Fibroblast of lung (primary cell): ENCODE measurements at places on chromosomes 11 and 22. TPM values are rescaled to one million over a fixed set of nuclear protein-coding genes. Genes with fewer than 3 reads are reported as not detected.

Gene C11orf98
- 25.4 and 33.4 TPM in 2 replicates for total RNA-seq

Gene MUC5AC
- total RNA-seq: not detected in 2 replicates

Gene GSTT2
- 0.33 TPM in 1 of 2 replicates, not detected in the other for total RNA-seq

Gene SYCE3
- total RNA-seq: 0.33 TPM in 1 of 2 replicates, not detected in the other

Gene HBD
- total RNA-seq: 5.9 TPM in 1 of 2 replicates, not detected in the other

Gene TRPC6
- 1.5 and 4.6 TPM in 2 replicates for total RNA-seq

Gene OR52H1
- total RNA-seq: 0.50 and 0.51 TPM in 2 replicates

Gene MMP8
- total RNA-seq: under 0.01 TPM in 1 of 2 replicates, not detected in the other

Gene SPON1
- total RNA-seq: 3.5 and 30.6 TPM in 2 replicates
